ENCODE measurements at places on chromosomes 3 and 15.

GRCh38 chr3:150483226-150483625 is 63.1 kb downstream of the SERP1 start:
- DNase-seq: no peak

DNA sequence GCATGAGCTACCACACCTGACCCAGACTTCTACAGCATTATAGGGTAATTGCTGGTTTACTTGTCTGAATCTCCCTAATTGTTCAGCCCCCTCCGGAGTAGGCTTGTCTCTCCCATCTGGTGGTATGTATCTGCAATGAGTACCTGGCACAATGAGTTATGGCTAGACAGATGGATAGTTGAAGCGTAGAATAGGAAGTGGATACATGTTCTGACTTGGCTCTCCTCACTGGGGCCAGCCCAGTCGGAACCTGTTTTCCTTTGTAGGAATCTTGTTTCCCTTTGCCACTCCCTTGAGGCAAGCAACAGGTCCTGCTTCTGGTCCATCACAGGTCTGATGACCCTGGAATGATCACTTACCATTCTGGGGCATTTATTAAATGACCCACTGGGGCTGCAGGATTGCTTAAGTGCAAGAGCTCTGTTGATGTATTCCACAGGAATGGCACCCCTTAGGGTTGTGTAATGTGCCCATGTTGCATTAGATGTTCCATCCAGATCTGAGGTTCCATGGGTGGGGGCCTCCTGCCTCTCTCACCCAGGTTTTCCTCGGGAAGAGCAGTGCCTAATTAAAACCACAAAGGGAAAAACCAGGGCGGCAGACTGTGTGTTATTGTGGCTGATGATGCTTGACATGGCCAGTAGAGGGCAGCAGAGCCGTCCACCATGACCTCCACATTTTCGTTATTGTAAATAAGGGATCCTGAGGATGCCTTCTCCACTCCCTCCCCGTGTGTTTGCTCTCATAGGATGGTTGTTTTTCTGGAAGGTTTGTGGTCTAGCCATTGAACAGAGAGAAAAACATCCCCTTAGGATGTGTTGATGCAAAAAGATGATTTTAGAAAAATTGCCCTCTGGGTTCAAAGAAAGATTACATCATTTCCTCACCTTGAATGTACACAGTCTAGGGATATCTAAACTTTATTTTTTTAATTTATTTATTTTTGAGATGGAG is 58.0 kb downstream of the CMTM8 start:
- DNase-seq: no peak

- DNase-seq: no peak
These were observed 6.4 kb downstream of the PSTPIP1 start for GRCh38 chr15:77001351-77001750.

GRCh38 chr15:29937956-29938355 is 115.7 kb upstream of the TJP1 start:
- no peak for DNase-seq

GRCh38 chr3:78337801-78338211 is 1297.9 kb downstream of the ROBO2 start:
- DNase-seq: no peak

GRCh38 chr3:193040836-193041672 is 123.4 kb upstream of the MB21D2 start:
- DNase-seq: peak; percentile 19

GRCh38 chr3:181880331-181880730 is 168.6 kb downstream of the SOX2 start:
- no peak for DNase-seq

- DNase-seq: no peak
These were observed 10.3 kb downstream of the CHD2 start for GRCh38 chr15:92910451-92910850.

DNA sequence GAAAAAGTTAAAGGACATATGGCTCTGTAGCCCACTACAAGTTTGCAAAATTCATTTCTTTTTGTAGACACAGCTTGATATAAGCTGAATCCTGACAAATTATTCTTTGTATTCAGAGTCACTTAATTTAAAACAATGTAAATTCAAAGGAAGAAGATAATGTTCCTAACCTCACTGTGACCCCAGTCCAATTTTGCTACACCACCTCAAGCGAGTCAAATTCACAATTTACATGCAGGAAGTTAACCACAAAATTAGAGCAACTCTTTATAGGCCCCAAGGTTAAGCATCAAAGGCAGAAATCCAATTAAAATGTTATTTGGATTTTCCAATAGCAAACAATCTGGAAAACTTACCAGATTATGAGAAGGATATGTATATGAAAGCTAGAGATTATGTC is 119.5 kb upstream of the CNTN6 start:
- DNase-seq: no peak

Data from NCI-H510A (cell line).